ENCODE measurements at places on chromosomes 3 and 15.

DNA sequence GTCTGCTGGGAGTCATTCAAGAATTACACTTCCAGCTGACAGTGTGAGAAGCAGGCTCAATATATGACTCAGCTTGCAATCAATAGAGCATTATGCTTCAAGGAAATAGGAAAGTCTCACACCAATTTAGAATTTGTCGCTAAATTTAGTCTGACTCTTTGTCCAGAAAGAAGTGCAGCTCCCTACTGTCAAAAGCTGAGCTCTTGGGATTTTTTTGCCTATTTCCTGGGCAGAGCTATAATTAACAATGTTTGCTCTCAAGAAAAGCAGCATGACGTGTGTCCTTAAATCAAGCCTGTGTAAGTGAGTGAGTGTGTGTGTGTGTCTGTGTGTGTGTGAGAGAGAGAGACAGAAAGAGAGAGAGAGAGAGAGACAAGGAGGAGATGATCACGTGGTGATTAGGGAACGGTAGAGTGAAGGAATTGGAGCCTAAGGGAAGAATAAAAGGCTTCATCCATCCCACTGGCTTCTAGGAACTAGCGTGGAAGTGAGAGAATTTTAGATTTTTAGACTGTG is 16.4 kb upstream of the SLC35G2 start:
- no peak for DNase-seq

GRCh38 chr3:14451844-14452739 is 49.7 kb downstream of the SLC6A6 start:
- no peak for DNase-seq

DNA sequence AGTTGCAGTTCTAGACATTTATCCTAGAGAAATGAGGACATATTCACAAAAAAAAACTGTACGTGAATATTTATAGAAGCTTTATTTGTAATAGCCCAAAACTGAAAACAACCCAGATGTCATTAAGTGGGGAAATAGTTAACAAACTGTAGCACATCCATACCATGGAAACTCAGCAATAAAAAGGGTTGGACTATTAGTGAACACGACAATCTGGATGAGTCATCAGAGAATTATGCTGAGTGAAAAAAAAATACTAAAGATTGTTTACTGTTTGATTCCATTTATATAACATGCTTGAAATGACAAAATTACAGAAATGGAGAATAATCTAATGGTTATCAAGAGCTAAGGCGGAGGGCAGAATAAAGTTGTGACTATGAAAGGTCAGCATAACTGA is 59.5 kb downstream of the CPA3 start:
- no peak for DNase-seq

GRCh38 chr15:74496648-74497047 is 35.7 kb upstream of the UBL7 start:
- DNase-seq = no peak

DNA sequence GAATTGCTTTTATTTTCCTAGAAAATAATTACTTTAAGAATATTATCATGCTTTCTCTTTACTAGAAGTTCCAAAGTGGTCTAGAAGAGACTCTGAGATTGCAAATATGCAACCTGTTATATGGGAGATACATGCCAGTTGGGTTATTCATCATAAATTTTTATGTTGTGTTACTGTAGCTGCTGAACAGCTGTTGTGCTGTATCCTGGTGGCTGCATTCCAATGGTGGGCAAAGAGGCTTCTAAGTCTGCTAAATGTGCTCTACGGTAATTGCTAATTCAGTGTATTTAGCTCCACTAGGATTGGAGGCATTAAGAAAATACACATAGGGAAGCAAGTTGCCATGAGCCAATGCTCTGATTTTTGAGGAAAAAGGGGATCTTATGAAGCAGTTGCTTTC is 409.0 kb downstream of the TUSC7 start:
- no peak for DNase-seq

- no peak for DNase-seq
These were observed 91.4 kb upstream of the SCN10A start for GRCh38 chr3:38907426-38907825.

DNA sequence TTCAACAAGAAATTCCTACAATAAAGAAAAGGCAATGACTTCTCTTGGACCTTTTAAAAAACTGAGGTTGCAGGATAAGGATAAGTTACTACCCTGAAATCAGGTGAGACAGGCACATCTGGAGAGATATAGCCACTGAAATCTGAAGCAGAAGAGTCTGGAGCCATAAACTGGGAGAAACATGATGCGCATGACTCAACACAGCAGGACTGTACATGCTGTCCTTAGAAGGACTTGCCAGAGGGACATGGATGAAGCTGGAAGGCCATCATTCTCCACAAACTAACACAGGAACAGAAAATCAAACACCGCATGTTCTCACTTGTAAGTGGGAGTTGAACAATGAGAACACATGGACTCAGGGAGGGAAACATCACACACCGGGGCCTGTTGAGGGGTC is 1020.2 kb downstream of the AGBL1 start:
- no peak for DNase-seq

DNA sequence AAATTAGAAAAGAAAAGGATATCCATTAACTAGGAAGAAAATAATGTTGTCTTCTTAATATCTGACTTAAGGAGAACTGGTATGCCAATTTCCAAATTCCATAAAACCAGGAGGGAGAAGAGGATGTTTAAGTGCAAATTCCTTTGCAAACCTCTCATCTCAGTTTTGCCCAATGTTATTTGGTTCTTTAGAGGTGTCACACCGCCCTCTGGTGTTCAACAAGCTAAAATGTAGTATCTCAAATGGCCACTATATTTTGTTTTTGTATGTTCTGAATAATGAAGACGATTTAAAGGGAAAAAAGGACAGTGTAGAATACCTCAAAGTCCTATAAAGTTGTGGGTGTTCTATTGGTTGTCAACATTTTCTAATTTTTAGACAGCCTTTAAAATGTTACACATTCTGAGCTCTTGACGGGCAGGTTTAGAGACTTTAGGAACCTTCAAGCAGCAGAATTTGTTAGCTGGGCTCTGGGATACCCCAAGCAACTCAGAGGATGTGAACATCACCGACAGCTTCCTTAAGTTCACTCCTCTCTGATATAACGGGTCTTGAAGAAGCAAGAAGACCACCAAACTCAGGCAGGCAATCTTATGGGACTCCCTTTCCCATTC is 458.3 kb downstream of the MFSD1 start:
- DNase-seq = no peak

GRCh38 chr3:116946376-116946775 is 236.8 kb downstream of the TUSC7 start:
- DNase-seq = no peak

GRCh38 chr3:127288921-127289705 is 1.3 kb upstream of the PRR20G start:
- DNase-seq = no peak

DNA sequence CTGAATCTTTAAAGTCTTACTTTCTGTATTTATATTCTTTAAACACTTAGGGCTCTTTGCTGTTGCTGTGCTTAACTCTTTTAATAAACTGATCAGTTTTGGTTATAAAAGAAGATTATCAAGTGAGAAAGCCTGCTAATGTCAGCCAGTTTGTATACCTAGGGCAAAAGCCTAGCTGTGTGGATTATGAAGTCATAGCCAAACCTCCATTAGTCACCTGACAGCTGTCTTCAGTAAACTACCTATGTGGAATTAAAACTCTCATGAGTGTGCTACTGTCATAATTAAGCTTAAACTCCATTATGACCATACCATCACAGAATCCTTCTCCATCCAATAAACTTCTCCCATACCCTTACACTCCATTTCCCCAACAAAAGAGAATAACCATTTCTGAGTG is 762.7 kb downstream of the NTRK3 start:
- no peak for DNase-seq

- no peak for DNase-seq
These were observed 58.7 kb downstream of the OXNAD1 start for GRCh38 chr3:16323737-16324136.

- DNase-seq = no peak
These were observed at the start of gene NR1I2 for GRCh38 chr3:119781330-119782198. TSS of gene NR1I2 (plus strand) at chr3:119782101.

- DNase-seq = no peak
These were observed 2.4 kb downstream of the SIAH2 start for GRCh38 chr3:150760431-150761200.

DNA sequence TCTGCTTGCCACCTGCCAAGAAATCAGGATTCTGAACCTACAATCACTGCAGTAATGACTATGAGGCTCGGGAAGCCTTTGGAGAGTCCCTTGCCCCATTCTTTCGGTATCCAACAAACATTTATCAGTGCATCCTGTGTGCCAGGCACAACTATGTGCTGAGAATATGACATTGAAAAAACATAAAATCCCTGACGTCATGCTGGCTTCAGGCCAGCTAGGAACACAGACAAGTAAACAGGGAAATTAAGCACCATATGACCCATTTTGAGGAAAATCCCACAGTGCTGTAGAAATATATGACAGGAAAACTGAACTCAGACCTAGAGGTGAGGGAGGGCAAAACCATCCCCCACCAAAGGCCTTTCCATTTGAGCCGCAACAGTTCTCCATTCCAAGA is 34.1 kb upstream of the DET1 start:
- DNase-seq = no peak

- DNase-seq = no peak
These were observed 36.2 kb downstream of the CHST2 start for GRCh38 chr3:143155756-143156155.

GRCh38 chr3:29870136-29870535 is 589.3 kb downstream of the RBMS3 start:
- DNase-seq = no peak

GRCh38 chr15:26983822-26984221 is 12.8 kb downstream of the GABRG3 start:
- DNase-seq = no peak

- no peak for DNase-seq
These were observed 80.9 kb downstream of the LRRFIP2 start for GRCh38 chr3:37093481-37093880.

DNA sequence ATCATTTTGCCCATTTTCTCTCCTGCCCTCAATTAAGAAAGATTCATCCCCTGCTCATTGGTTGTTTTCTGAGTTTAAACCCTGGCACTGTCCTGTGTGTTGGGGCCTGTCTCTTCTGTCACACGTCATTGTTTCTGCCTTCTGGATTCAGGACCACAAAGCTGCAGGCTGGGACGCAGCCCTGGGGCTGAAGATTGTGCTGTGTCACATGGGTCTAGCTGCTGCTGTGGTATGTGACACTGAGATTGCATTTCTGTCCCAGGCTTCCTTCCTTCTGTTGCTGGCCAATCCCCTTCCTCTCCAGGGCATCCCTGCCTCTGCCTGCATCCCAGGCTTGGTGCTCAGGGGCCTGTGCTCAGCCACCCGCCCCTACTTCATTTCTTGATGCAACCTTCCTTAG is 28.9 kb downstream of the INSYN1 start:
- no peak for DNase-seq

- no peak for DNase-seq
These were observed 33.4 kb downstream of the MYO1E start for GRCh38 chr15:59339252-59339672.

DNA sequence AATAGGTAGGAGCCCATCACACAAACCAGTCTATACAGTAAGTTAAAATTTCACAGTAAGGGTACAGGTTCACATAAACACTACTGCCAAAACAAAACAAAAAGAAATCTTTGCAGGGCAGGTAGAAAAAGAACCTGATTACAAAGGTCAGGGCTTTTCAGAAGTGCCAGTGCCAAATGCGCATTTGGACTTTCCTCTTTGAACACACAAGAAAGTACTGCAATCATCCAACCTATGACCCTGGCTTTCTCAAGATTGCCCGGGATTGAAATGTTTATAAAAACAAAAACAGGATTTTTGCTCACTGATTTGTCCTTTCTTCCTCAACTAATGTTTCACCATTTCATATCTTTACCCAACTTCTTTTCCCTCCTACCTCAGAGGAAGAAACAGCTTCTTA is 47.4 kb downstream of the CBLB start:
- no peak for DNase-seq

DNA sequence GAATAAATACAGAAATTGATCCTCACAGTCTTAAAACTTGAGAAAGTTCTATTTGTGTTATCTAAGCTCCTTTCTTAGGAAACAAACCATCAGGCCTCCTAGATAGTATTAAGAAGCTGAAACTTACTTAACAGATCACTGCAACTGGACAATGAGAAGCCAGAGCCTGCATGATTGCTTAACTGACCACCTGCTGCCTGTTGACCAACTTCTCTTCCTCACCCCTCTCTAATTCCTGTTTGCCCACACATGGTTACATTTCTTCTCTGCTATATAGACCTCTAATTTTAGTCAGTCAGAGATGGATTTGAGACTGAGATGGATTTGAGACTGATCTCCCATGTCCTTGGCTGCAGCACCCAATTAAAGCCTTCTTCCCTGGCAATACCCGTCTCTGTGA is 13.5 kb downstream of the CCPG1 start:
- no peak for DNase-seq

- DNase-seq = no peak
These were observed 6.0 kb downstream of the HHATL start for GRCh38 chr3:42696356-42697288.

DNA sequence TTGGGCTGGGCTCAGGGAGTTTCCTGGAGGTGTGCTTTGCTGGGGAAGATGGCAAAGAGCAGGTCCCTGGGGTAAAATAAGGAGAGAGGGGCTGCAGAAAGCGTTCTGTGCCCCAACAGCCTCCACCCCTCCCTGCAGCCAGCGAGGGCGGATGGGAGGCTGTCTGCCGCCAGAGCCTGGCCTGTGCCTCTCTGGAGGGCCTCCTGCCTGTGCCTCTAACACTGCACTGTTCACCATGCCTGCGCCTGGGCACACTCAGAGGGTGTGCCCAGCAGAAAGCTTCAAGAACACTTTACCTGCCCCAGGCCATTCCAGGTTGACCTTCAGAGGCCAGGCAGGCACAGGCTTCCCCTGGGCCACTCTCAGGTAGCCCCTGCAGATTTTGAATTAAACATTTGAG is 77.7 kb upstream of the KLF13 start:
- DNase-seq = no peak

DNA sequence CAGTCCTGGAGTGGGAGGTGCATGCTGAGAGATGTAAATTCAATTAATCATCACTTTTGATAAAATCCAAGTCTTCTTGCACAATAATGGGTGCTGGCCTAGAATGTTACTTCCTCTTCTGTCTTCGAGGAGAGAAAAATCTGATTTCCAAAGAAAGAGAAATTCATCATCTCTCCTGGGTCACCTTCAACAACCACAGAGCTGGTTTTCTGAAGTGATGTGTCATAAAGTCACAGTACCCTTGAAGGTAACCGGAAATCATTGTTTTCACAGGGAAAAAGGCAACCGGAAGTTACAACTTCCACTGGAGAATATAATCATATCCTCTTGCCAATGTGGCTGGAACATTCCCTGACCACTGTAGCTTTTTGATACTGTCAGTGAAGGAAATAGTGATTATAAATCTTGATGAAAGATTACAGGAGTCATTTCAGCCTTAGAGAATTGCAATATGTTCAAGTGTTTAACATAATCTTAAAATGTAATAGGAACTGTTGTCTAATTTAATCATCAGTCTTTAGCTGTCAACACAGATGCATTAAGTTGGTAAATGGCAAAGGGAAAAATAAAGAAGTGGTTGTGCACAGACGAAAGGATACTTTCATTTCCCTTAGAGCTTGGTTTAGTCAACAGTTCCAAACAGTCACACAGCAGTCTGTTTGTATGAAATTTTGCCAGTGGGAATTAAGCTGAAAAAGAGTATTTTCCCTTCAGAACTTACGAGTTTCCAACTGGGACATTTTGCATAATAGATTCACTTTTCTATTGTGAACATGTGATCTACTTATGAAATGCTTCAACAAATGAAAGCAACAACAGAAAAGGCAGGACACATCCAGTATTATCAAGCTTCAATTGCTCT is 106.5 kb upstream of the SLC4A7 start:
- no peak for DNase-seq

Measured in CD4-positive, alpha-beta T cell treated with Interleukin-15 for 1 hour (primary cell).